HT-29 (cell line): ENCODE measurements at places on chromosomes 2 and 18.

DNA sequence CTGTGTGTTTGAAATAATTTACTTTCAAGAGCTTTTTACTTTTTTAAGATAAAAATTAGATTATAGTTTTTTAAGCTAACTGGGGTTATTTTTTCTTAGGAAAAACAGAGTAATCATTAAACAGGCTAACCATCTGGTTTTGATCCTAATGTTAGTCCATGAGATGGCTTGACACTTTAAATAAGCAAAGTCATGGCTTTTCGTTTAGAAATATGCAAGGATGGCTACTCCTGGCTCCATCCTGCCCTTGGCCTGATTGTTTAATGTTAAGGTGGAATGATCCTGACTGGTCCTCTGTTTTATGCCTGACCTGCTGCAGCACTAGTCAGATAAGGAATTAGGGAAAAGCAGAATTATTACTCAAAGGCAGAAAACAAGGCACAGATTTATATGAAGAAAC lies 39.7 kb upstream of the PNPT1 start:
- no peak for DNase-seq

GRCh38 chr2:68837164-68837860 lies 33.9 kb downstream of the BMP10 start:
- DNase-seq: peak; percentile 69

DNA sequence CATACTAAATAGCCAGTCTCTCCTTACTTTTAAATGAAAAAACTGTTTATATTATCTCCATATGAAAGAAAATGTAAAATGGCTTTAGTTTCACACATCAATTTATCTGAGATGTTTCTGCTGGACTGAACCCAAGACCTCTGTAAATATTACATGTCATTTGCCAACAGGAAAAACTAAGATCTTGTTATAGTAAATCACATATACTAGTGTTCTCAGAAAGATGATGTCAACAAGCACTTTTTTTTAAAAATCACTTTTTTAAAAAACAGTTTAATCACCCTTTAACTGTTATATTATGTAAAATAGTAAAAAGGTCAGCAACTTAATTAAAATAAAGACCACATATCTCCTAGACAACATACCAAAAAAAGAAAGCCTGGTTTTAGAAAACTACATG lies 46.3 kb downstream of the PTPN2 start:
- DNase-seq: no peak

DNA sequence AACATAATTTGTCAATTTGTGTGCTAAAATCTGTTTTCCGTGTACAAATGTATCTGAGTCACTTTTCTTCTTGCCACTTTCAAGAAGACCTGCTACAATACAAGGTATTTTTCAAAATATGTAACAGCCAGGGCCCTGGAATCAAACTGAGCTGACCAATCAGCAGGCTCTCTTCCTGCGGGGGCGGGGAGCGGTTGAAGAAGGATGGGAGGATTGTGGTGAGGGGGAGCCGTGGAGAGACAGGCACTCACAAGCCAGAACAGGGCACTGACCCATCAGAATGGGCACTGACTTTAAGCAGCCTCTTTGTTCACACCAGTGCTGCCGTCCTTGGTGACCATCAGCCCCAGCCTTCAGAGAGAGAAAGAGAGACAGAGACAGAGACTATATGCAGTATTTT lies 40.6 kb upstream of the CCNYL1 start:
- no peak for DNase-seq

- no peak for DNase-seq
Measured at GRCh38 chr18:77733292-77733903, 483.8 kb downstream of the GALR1 start.

GRCh38 chr2:103880081-103880834 lies 973.7 kb upstream of the POU3F3 start:
- DNase-seq: no peak

DNA sequence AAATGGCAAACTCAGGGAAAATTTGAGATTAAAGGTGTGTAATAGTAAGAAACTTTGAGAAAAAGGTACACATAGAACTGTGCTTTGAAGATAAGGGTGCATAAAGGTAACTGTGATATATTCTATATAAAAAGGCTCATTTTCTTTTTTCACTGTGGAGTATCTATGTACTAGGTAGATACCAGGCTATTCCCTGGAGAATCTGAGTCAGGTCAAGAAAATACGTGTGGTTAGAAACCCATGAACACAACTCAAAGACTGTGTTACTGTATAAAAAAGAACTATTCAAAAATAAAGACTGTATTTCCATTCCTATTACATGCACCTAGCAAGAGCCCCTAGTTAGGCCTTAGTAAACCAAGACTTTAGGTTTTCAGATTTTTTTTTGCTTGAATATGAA lies 100.1 kb upstream of the GRB14 start:
- DNase-seq: no peak

DNA sequence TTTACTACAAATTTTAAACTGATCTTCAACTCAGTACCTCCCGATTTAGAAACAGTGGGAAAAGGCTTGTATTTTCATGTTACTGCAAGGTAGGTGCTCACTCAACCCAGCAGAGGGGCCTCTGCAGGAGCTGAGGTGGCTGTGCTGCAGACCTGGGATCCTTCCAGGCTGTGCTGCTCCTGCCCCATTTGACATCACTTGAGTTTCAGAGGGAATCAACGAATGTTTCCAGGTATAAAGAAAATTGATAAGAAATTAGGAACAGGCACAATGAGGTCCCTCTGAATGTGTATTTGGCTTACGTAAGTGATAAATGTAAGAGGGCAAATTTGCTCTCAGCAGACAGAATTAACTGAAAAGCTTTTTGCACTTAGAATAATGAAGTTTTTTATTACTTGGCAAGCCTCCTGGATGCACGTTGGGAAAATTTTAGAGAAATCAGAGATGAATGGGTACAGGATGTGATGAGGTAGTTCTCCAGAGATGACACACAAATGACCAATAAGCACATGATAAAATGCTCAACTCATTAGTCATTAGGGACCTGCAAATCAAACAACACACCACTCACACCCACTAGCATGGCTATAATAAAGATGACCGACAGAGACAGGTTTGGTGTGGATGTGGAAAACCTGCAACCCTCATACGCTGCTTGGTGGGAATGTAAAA lies 114.0 kb downstream of the NOL10 start:
- no peak for DNase-seq

- DNase-seq: no peak
Measured at GRCh38 chr2:64177315-64177714, 33.1 kb upstream of the PELI1 start.

- no peak for DNase-seq
Measured at GRCh38 chr18:1147730-1148129, 243.1 kb downstream of the ADCYAP1 start.

GRCh38 chr2:151842830-151843690 lies 14.8 kb upstream of the ARL5A start:
- no peak for DNase-seq

- DNase-seq: no peak
Measured at GRCh38 chr2:179860255-179861026, 971 bp downstream of the ZNF385B start.

GRCh38 chr2:239626961-239627592 lies 226.3 kb upstream of the HDAC4 start:
- DNase-seq: no peak

- no peak for DNase-seq
Measured at GRCh38 chr2:78984386-78984785, 41.1 kb upstream of the REG3G start.

- no peak for DNase-seq
Measured at GRCh38 chr2:168515502-168515901, 59.4 kb downstream of the CERS6 start.

- DNase-seq: no peak
Measured at GRCh38 chr2:122528061-122528460, 772.6 kb downstream of the TSN start.
